ENCODE measurements at places on chromosomes 13 and 19. TPM values are rescaled to one million over a fixed set of nuclear protein-coding genes. Genes with fewer than 3 reads are reported as not detected.

- DNase-seq: no peak
Measured at GRCh38 chr13:94646904-94647303, 45.2 kb downstream of the GPR180 start.

DNA sequence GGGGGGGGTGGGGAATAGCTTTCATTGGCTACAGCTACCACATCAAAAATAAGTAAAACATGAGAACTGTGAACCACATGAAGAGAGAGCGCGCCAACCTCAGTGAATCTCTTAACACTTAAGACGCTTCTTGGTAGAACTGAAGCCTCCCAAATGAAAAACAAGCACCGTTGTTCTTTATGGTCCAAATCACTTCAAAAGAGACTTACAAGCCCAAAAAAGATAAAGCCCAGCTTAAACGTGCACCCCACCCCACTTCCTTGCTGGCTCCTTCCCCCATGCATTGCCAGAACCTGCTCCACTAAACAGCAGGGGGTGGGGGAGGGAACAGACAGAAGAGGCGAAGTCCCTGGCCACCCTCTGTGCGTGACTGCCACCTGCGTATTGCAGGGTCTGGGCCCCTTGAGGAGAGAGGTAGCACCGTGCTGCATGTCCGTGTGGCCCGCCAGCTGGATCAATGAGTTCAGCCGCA lies 479.1 kb downstream of the FOXO1 start:
- no peak for DNase-seq

CALR3 gene
- total RNA-seq: not detected

SYT5 gene
- total RNA-seq: not detected

Measured in kidney (tissue), 22 donors.